ENCODE measurements at places on chromosomes 1 and 21.

GRCh38 chr1:88079036-88079435 is 605.0 kb upstream of the PKN2 start:
- DNase-seq, result no peak

- no peak for DNase-seq
Observed at GRCh38 chr1:186616511-186616910, 63.7 kb downstream of the PTGS2 start.

GRCh38 chr1:88509379-88509778 is 174.7 kb upstream of the PKN2 start:
- DNase-seq, result no peak

DNA sequence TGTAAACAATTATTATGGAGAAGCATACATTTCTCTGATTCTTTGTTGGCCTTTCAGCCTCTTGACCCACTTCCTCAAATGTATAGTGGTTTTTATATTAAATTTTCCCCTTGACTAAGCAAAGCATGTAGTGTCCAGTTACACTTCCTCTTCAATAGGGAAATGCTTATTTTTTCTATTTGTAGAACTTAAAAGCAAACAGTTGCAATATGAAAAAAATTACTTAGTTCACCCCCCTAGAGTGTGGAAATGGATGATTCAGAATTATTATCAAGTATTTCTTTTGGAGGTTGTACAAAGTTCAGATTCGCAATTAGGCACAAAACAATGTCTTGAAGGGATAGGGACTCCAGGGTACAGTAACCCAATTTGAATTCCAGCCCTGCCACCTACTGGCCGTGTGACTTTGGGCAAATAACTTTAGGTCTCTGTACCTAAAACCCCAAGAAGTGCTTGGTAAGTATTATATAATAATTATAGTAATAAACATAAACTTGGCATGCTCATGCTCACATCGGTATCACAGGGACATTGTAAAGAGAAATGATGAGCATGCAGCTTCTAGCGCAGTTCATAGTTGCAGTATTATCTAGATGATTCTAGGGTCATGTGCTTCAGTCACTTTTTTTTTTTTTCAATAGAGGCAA is 28.6 kb upstream of the IFNGR2 start:
- peak; percentile 57 for DNase-seq

GRCh38 chr1:98018074-98018473 is 97.2 kb upstream of the DPYD start:
- DNase-seq, result no peak

- no peak for DNase-seq
Observed at GRCh38 chr21:35441868-35442582, 392.9 kb upstream of the RUNX1 start.
